ENCODE measurements at places on chromosomes 7 and 10. TPM values are rescaled to one million over a fixed set of nuclear protein-coding genes. Genes with fewer than 3 reads are reported as not detected.

DNA sequence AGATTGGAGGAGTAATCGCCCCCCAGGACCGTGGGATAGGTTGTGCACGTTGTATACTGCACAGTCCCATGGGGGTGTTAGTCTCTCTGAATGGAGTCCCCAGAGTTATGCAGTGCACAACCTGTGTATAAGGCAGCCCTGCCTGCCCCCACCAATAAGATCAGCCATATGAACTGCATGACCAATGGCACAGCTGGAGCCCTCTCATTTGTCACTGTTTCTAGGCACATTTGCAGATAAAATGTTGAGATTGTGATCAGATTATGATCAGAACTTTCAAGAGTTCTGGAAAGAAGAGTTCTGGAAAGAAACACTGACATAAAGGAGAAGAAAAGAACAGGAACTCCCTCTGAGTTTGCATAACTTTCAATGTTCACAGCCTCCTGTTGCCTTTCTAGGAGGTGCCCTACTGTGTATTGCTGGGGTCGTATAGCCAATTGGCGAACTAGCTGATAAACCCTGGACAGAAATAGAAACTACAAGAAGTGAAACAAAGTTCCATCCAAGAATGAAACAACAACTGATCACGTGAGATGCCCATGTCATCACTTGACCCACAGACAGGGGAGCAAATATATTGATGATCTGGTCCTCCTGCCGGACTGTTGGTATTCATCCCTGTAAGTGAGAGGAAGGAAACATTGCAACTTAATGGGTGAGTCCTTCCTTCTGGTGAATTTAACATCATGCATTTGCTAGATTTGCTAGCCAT is 49.6 kb upstream of the TOMM7 start:
- DNase-seq, result no peak

GRCh38 chr7:55594414-55594813 is 22.1 kb upstream of the VOPP1 start:
- no peak for DNase-seq

Gene STEAP1B
- not detected for total RNA-seq

Gene SFTPA2
- not detected for total RNA-seq

Gene ELMO1
- 121 TPM for total RNA-seq

DNA sequence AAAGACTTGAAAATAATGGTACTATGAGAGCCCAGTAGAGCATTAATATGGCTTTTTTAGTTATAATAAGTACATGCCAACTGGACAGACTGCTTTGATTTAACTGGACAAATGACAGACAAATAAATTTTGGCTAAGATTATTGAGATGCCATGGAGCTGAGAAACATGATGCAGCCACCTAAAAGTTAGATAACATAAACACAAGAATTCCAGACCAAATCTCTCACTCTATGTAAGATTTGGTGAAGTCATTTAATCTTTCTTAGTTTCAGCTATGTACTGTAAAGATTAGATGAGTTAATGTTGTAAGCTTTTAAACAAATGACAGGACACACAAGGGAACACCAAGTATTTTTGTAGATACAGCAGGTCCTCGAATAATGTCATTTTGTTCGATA is 118.2 kb downstream of the CACNA2D1 start:
- no peak for DNase-seq

Gene ODAD2
- not detected for total RNA-seq

GRCh38 chr7:31051598-31052486 is at the start of gene ADCYAP1R1:
ADCYAP1R1 (plus strand) TSS chr7:31052308; CDS start chr7:31063265, 10,957 bp downstream.
- no peak for DNase-seq

DNA sequence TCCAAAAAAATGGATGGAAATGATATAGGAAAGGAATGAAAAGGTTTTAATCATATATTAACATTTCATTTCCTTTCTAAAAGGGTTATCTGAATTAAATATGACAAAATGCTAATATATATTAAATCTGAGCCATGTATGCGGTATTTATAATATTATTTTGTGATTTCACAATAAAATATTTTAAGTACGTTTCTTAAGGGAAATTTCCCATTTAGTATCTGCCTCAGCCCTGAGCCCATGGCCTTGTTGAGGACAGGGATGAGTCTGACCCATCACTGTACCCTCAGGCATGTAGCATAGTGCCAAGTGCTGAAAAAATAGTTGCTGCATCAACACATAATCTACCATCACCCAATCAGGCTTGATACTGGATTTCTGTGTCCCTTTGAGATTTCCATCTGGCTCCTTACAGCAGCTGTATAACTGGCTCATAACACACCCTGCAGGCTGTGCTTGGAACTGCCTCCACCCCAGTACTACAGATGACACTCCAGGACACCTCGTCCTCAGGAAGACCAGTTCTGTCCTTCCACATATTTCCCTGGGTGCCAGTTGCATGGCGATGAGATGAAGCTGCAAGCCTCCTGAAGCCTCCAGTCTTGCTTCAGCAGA is 59.4 kb upstream of the ASAH2 start:
- peak; percentile 66 for DNase-seq

- no peak for DNase-seq
Observed at GRCh38 chr10:49632406-49633317, 18.8 kb downstream of the CHAT start.

Gene CRYGN
- not detected for total RNA-seq

DNA sequence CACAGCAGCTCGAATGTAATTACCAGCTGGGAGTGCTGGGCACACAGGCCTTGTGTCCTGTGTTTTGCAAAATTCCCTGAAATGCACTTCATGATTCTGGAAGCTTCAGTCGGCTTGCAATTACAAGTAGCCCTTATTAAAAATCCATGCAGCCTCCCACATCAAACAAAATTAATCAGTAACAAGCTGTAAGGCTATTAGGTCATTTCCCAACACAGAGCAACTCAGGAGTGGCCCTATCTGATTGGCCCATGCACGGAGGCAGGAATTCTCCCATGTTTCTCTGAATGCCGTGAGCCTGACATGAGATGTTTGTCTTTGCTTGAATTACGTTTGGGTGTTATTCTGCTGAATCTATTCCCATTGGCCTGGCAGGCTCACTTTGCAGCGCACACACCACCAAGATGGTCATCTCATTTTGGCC is 36.9 kb downstream of the FOXL3 start:
- no peak for DNase-seq

GRCh38 chr7:16652888-16653287 is 6.9 kb downstream of the BZW2 start:
- no peak for DNase-seq

DNA sequence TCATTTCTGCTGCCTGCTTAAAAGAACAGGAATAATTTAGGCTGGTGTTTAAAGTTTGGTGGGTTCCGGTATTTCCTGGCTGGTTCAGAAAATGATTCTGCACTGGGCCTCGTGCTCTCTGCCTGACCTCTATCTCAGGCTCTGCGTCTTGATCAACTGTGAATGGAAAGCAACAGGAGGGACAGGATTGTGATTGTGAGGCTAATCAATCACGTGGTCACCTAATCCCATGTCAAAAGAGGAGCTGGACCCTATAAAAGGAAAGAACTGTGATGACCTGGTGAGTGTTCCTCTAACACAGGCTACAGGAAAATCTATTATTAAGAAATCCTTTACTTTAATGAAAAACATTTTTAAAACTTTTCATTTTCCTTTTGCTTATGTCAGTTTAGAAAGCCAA is at the start of gene DHX32:
Gene DHX32 (minus strand): TSS at position 101 of the 400 bp plus-strand sequence. CDS start 468 bp downstream, outside the sequence.
- DNase-seq, result no peak

Gene UCN3
- total RNA-seq, result not detected

DNA sequence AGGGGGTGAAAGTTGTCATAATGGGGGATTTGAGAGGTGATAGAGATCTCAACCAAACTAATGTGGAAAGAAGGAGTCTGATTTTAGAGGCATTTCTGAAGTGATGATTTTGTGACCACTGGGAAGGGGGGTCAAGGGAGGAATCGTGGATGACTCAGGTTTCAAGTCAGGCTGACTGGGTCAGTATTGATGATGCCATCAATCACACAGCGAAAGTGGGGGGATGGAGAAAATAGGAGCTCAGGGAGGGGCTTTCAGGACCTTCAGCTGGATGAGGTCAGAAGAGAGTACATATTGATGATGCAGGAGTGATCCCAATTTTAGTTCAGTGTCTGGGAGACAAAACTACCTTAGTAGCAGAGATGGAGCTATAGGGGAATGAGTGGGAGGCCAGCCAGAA is 681.2 kb upstream of the GALNT17 start:
- no peak for DNase-seq

Gene CPVL
- not detected for total RNA-seq

Gene CRPPA
- 1.1 TPM for total RNA-seq

Gene SORCS1
- not detected for total RNA-seq

- DNase-seq, result no peak
Observed at GRCh38 chr10:33412653-33413361, 78.3 kb upstream of the NRP1 start.

Gene GPR26
- not detected for total RNA-seq

Gene TBC1D12
- 0.71 TPM for total RNA-seq

- no peak for DNase-seq
Observed at GRCh38 chr7:152086513-152086912, 61.0 kb downstream of the GALNT11 start.

- peak; percentile 58 for DNase-seq
Observed at GRCh38 chr10:99908512-99908911, 101.2 kb downstream of the DNMBP start.

GRCh38 chr7:146345251-146345650 is 228.7 kb downstream of the CNTNAP2 start:
- no peak for DNase-seq

- DNase-seq, result no peak
Observed at GRCh38 chr10:33749790-33750189, 415.3 kb upstream of the NRP1 start.

DNA sequence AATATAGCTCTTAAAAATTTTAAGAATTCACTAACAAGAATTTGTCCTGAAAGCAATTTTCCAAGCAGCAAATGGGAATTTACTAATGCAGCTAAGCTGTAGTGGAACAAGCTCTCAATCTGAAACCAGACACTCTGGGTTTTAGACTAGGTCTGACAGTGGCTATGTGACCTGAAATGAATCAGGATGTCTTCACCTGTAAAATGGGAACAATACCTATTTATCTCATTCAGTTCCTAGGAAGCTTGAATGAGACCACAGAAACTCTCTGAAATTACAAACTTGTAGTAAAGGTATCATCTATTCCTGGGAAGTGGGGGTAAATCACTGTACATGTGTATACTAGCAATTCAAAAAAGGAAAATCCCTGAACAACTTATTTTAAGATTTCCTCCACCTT is 1.2 kb downstream of the DNAJC2 start:
- no peak for DNase-seq

GRCh38 chr10:94617389-94617944 is 66.1 kb upstream of the CYP2C18 start:
- no peak for DNase-seq

- no peak for DNase-seq
Observed at GRCh38 chr7:131610007-131610406, 53.6 kb upstream of the PODXL start.

DNA sequence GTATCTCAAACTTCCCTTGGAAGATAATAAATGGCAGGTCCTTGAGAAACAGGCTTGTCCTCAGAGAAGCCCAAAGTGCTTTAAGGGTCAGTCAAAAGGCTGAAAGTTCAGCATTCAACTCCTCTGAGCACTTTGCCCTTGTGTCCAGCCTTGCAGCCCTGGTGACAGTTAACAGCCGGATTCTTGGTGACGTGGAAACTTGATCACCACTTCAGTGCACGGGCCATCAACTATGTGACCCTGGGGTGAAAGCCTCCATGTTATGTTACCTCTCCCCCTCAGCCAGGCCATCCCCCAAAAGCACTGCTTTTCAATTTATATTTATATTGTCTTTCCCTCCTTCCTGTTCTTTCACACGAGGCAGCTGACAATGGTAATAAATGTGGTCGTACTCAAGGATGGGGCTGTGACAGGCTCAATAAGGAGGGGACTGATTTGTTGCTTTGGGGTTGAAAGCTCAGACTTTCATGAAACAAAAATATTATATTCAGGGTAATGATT is 164.0 kb upstream of the NRP1 start:
- DNase-seq, result no peak

DNA sequence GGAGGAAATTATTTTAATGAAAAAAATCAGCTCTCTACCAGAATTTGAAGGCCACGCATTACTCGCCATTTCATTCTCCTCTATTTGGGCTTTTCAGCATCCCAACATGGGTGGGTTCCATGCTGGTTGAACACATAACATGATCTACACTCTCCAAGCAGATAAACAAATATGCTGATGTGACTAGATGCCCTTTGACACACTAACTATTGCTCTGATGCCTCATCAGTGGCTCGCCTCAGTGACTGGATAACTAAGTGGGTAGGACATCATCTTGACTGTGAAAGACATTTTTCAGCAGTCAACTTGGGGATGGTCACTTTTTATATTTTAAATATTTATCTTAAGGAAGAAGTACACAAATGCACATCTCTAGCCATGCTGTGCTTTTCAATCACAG is 113.9 kb upstream of the LAMB4 start:
- no peak for DNase-seq

- DNase-seq, result no peak
Observed at GRCh38 chr10:90966146-90966545, 45.3 kb upstream of the ANKRD1 start.

- DNase-seq, result no peak
Observed at GRCh38 chr10:124898471-124898870, 43.5 kb upstream of the ZRANB1 start.

GRCh38 chr7:116711790-116712189 is 39.8 kb downstream of the MET start:
- DNase-seq, result no peak

Gene CHRM2
- total RNA-seq, result not detected

DNA sequence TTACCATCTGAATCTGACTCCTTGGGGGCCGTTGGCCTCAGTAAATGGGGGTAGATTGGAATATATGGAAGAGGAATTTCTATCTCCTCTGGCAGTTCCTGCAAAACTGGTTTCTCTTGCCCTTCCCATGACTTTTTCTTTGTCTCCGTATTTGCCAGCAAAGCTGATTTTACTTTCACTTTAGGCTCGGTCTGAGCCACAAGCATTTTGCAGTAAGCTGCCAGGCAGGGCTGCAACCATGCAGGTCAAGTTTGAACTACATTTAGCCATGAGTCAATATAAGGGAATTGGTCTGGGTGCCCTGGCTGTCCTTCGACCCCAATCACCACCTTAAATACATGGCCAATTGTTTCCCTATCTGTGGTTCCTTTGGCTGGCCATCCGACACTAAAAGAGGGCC is 104.3 kb downstream of the TRIM24 start:
- no peak for DNase-seq

GRCh38 chr7:77766801-77767605 is 31.2 kb downstream of the TMEM60 start:
- DNase-seq, result no peak

- no peak for DNase-seq
Observed at GRCh38 chr10:14243221-14243620, 87.5 kb downstream of the FRMD4A start.

- peak; percentile 90 for DNase-seq
Observed at GRCh38 chr10:120948889-120949608, 97.9 kb downstream of the WDR11 start.

GRCh38 chr7:24580283-24580946 is 7.2 kb downstream of the PALS2 start:
- no peak for DNase-seq
